ENCODE measurements at places on chromosomes 11 and 22.

- no peak for DNase-seq
Observed at GRCh38 chr11:110362971-110363509, 66.6 kb upstream of the RDX start.

DNA sequence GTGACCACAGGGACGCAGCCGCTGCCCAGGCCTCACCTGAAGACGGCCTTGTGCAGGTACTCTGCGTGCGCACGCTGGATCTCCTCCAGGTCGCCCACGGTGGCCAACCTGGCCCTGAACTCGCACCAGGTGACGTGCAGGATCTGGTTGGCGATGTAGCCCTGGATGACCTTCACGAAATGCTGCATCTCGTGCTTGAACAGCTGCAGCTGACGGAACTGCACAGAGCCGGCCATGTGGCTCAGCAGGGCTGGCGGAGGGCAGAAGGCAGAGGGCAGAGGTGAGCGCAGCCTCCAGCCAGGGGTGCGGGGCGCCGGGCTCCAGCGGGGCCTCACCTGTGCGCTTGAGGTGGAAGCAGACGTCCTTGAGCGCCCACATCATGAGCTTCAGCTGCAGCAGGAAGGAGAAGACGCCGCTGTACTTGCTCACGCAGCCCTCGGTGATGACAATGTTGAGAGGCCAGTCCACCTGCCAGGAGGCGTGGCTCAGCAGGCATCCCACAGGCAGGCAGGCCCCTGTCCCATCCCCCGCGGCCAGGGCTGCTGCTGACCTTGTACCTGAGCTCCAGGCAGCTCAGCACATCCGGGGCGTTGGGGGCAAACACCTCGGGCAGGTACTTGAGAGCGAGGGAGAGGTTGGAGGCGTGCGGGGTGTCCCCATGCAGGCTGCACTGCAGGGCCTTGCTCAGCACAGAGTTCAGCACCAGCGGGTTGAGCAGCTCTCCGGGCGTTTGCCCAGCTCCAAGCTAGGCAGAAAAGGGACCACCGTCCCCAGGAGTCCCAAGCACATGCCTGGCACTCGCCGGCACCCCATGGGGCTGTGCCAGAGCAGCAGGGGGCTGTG, 17.6 kb downstream of the SELENOO start:
- DNase-seq = no peak

DNA sequence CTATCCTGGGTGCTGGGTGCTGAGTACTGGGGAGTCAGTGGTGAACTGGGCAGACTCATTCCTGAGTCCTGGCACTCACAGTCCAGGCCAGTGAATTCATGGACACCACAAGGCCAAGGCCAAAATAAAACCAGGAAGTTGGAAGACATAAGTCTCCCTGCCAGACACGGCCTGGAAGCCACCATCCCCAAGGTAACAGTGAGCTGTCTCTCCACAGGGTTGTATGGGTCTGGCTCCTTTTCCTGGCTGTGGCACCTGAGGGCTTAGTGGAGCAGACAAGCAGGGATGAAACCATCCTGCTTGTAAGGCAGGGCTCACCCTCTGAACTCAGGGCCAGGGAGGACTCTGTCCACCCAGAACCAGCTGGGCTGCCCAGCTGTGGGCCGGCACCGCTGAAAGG, 54.7 kb upstream of the ALX4 start:
- no peak for DNase-seq

DNA sequence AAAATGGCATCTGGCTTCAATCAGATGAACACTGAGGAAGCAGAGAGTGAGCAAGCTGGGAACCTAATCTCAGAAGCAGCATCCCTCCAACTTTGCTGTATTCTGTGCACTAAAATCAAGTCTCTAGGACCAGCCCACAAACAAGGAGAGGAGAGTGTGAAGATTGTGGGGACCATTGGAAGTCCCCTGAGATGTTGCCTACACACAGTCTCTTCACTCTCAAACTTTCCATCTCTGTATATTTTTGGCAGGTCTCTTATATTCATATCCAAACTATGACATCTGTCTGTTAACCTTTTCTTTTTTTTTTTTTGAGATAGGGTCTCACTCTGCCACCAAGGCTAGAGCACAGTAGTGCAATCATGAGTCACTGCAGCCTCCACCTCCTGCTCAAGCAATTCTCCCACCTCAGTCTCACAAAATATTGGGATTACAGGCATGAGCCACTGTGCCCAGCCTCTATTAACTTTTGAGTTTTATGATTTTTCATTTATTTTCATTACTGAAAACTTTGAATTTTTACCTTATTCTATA, 1096.4 kb downstream of the TBC1D22A start:
- DNase-seq = no peak

GRCh38 chr11:13260963-13261588, 16.5 kb upstream of the BMAL1 start:
- DNase-seq = no peak

DNA sequence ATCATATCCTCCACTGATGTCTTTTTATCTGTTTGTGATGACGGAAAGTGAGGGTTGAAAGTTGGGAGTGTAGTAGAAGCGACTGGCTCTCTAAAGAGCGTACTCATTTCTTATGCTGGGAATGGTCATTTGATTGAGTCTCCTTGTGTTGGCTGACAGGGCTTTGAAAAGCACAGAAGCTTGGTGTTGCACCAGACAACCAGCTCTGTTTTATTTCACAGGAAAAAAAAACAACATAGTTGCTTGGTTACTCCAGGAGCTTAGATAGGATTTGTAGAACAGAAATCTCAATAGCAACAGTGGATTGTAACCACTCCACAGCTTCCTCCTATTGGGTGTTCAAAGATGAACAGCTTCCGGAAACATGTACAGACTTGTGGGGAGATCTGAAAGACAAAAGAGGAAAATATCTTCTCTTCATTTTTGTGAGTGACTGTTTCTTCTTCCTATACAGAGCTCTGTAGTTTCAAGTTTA, 2.7 kb downstream of the RBM14 start:
- DNase-seq = no peak

- no peak for DNase-seq
Observed at GRCh38 chr11:93720522-93720921, 20.8 kb downstream of the TAF1D start.

- no peak for DNase-seq
Observed at GRCh38 chr11:85236211-85236610, 390.9 kb downstream of the DLG2 start.

DNA sequence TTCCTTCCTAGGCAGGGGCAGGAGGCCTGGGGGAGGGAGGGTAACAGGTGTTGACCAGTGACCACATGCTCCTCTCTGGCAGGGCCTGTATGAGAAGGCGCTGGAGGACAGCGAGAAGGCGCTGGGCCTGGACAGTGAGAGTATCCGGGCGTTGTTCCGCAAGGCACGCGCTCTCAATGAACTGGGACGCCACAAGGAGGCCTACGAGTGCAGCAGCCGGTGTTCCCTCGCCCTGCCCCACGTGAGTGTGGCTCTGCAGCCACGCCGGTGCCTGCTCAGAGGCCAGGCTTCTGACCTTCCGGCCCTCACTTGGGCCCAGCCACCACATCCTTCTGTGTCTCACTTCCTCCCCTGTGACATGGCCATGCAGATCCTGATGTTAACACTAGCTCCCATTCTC, 25.8 kb downstream of the ZC3H7B start:
- DNase-seq = no peak

DNA sequence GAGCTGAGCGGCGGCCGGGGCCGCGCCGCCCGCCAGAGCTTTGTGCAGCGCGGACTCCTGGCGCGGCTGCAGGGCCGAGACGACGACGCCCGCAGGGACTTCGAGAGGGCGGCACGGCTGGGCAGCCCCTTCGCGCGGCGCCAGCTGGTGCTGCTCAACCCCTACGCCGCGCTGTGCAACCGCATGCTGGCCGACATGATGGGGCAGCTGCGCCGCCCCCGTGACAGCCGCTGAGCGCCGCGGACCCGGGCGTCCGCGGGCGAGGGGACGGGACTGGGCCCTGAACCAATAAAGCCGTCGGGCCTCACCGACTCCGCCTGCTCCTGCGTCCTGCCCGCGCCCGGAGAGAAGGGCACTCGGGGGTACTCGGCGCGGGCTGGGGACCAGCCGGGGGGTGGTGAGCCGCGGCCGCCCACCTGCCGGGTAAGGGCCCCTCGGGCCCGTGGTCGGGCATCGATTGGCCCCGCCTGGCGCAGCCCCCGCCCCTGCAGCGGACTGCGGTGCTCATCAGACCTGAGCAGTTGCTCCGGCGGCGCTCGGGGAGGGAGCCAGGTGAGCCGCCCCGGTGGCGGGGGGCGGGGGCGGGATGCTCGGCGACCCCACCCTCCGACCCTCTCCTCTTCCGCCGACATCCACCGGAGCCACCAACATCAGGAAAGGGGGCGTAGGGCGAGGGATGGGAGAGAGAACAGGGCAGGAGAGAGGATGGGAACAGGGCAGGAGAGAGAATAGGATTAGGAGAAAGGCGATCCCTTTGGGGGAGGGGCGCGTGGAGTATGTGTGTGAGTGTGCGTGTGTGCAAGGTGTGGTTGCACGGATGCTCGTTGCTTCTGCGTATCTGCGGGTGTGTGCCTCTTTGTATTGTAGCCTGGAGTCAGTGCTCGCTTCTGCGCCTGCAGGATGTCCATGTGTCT, at the start of gene TMEM25:
Gene TMEM25, plus strand, starts transcription at position 510 of the 914 bp plus-strand sequence. CDS start 610 bp downstream, outside the sequence.
- no peak for DNase-seq

GRCh38 chr11:125070699-125071254, 7.7 kb downstream of the SLC37A2 start:
- DNase-seq = no peak

- no peak for DNase-seq
Observed at GRCh38 chr11:1762537-1763302, 1.0 kb downstream of the CTSD start.

DNA sequence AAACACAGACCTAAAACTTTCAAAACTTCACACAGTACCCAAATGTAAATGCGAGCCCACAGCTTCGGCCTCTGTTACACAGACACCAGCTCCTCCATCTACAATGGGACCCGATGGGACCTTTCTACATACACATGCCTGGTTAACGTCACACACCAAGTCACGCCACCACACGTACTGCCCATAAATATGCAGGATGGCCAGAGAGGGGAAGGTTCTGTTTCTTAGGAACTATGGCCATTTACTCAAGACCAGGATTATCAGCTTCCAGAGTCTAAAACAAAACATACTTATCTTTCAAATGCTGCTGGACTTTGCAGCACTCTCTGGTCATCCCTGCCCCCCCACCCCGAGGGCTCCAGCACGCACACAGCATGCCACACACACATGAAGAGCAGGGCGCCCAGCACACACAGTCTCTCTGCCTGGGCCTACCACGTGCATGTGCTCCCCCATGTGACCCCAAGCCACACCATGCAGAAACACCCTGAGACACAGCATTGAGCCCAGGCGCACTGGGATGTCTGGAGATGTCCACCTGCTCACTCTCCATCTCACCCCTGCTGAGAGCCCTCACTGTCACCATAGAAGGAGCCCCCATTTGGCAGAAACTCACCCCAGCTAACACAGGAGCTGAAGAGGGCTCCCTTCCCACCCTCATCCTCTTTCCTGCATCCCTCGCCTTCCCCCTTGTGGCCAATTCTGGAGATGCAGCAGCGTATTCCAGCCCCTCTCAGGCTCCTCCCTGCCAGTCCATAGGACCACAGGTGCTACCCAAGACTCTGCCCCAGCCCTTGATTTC, 61.8 kb downstream of the SLC22A12 start:
- no peak for DNase-seq

GRCh38 chr11:118628861-118629549, 21.6 kb downstream of the PHLDB1 start:
- no peak for DNase-seq

DNA sequence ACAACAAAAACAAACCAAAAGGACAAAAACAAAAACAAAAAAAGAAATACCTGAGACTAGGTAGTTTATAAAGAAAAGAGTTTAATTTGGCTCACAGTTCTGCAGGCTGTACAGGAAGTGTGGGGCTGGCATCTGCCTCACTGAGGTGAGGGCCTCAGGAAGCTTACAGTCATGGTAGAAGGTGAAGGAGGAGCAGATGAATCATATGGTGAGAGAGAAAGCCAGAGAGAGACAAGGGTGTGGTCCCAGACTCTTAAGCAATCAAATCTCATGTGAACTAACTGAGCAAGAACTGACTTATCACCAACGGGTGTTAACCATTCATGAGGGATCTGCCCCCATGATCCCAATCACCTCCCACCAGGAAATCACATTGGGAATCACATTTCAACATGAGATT, 58.8 kb upstream of the ZBED5 start:
- DNase-seq = no peak

DNA sequence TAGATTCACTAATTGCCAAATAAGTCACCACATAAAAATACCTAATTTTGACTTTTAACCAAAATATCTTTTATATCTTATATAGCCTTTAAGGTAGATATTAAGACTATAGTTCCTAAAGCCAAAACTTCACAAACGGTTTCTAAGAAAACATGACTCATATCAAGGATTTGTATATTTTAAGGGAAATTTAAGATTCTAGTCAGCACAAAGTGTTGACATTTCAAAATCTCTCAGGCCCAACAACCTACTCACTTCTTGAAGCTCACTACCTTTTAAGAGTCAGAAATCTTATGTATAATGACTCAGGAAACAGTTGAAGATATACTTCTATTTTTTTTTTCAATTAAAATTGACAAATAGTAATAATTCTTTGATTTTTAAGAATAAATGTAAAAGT, 221.9 kb downstream of the SBF2 start:
- no peak for DNase-seq

DNA sequence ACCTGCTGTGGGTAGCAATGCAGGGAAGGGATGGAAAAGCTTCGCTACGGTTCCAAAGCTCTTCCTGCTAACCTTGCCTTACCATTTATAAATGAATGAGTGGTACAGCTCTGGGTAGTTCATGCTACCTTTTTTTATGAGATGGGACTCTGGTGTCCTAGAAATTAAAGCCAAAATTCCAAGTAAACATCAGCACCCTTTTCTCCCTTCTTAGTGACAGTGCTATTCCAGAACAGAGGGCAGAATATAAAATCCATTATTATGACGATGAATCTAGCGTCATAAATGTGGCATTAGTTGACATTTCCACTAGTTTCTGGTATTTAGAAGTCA, 447 bp upstream of the SVIP start:
- DNase-seq = no peak

GRCh38 chr11:45654231-45655011, 11.0 kb downstream of the CHST1 start:
- no peak for DNase-seq

DNA sequence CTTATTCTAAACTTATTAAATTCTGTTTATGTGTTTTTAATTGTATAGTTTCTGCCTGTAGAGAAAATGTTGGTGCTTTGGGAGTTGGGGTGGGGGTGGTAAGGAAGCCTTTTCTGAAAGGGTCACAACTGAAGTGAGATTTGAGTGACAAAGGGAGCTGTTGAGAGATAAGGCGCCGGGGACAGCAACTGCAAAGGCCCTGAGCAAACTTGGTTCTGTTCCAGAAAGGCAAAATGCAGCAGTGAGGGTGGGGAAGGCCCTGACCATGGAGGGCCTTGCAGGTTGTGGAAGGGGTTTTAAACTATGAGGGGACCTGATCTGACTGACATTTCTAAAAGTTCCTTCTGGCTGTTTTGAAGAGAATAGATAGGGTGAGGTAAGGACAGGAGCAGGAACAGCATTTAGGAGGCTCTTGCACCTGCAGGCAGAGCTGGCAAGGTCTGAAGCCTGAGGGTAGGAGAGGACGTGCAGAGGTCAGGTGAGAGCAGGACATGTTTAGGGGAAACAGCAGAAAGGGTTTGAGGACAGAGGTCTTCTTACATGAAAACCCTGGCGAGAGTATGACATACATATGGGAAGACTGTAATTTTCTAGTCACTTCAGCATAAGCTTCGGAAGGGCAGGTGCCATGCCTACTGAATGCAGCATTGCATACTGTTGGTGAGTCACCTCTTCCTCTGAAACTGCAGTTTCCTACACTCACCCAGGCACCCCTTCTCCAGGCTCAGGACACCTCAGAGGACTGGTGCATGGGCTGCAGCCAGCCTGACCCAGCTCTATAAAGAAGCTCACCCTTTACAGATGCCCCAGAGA, 190.7 kb downstream of the SNX19 start:
- DNase-seq = no peak

- no peak for DNase-seq
Observed at GRCh38 chr11:131723088-131723487, 352.7 kb downstream of the NTM start.

Data from esophagus squamous epithelium (tissue), 5 donors.